NCI-H1105 treated with DMSO at 0.1 percent for 48 hours (cell line): ENCODE measurements at places on chromosomes 3 and 15.

DNA sequence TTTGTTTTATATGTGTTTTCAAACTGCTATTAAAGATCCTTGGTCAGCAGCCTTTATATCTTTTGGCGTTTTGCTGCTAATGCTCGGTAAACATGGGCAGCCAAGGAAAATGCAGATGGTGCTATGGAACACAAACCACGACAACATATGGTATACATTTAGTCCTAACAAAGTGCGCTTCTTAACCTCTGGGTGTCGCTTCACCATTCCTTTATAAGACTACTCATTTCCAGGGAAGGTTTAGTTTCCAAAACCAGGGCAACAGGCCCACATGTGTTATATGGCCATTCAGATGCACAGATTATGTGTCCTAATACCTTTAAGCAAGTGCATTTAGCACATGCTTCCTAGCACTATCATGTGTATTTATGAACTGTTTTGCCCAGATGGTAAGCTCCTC is 14.7 kb downstream of the SHOX2 start:
- DNase-seq, result no peak

GRCh38 chr3:110577854-110578253 is 493.8 kb upstream of the NECTIN3 start:
- no peak for DNase-seq

GRCh38 chr3:20128358-20128757 is 57.6 kb downstream of the SGO1 start:
- no peak for DNase-seq

GRCh38 chr3:29026286-29026685 is 254.6 kb upstream of the RBMS3 start:
- DNase-seq, result no peak

DNA sequence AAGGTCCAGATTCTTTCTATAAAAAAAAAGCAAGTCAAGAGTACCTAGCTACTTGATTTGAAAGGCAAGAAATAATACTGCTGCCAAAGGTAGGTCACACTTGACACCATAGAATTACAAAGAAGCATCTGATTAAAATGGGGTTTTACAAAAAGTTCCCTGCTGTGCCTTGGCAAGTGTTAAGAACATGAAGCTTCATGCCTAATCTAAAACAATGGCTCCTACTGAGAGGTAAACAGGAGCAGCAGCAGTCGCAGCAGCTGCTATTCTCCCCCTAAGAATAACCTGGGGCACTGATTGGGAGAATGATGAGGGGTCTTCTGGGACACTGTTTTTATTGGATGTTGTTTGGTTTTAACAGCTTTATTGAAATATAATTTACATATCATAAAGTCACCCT is 14.1 kb downstream of the UBP1 start:
- DNase-seq, result no peak

DNA sequence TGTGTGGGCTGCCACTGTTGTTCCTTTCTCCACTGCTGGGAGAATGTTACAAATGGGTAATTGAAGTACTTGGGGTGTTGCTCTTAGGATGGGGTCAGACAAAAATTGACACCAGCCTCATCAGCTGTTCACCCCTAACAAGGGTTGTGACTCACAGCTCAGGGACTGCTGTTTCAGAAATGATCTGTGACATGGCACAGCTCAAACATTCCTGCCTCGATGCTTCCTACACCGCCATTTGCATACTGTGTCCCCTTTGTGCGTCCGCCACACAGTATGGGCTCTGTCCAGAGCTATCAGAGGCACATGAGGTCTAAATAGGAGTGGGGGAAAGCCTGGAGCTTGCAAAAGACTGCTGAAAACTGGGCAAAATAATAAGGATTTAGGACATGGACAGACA is 43.9 kb downstream of the CCNL1 start:
- no peak for DNase-seq

GRCh38 chr3:54957711-54958110 is 29.9 kb upstream of the LRTM1 start:
- DNase-seq, result no peak

GRCh38 chr15:31230630-31231485 is 95.8 kb upstream of the KLF13 start:
- DNase-seq, result no peak

DNA sequence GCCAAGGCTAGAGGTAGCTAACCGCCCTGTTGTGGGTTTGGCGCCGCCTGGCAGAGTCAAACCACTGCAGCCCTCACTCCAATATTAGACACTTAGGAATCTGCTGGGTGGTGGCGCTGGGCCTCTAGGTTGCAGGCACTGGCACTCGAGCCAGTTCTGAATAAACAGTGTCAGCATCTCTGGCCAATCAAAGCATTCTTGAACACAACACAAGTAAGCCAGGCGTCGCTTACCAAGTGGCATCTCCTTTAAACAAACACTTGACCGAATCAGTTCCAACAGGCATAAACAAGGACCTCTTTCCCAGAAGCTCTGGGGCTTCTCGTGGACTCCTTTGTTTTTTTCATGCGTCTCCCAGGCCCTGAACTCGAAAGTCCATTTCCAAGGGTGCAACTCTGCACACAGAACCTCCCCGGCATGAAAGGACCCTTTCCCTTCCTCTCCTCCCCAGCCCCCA is 82.3 kb downstream of the LRIG1 start:
- no peak for DNase-seq

GRCh38 chr3:45417930-45418847 is 29.8 kb downstream of the LARS2 start:
- peak; percentile 86 for DNase-seq

- DNase-seq, result no peak
Measured at GRCh38 chr3:58555203-58555602, 18.2 kb upstream of the ACOX2 start.

- DNase-seq, result peak; percentile 76
Measured at GRCh38 chr3:194364652-194365434, 4.7 kb downstream of the LRRC15 start.

DNA sequence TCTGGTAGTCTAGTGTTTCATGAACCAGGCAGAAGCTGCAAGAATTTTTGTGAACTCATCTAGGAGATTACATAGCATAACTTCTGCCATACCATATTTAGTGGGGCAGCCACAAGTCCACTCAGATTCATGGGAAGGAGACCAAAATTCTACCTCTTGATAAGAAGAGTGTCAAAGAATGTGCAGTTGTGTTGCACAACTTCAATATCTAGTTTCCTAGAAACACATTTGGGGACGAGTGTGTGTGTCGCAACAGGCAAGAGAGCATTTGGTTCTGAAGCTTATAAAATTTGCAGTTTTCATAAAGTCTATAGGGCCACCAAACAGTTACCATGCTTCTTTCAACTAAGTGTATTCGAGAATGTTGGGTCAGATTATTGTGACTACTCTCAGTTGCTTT is 115.3 kb downstream of the KCNH8 start:
- DNase-seq, result no peak

DNA sequence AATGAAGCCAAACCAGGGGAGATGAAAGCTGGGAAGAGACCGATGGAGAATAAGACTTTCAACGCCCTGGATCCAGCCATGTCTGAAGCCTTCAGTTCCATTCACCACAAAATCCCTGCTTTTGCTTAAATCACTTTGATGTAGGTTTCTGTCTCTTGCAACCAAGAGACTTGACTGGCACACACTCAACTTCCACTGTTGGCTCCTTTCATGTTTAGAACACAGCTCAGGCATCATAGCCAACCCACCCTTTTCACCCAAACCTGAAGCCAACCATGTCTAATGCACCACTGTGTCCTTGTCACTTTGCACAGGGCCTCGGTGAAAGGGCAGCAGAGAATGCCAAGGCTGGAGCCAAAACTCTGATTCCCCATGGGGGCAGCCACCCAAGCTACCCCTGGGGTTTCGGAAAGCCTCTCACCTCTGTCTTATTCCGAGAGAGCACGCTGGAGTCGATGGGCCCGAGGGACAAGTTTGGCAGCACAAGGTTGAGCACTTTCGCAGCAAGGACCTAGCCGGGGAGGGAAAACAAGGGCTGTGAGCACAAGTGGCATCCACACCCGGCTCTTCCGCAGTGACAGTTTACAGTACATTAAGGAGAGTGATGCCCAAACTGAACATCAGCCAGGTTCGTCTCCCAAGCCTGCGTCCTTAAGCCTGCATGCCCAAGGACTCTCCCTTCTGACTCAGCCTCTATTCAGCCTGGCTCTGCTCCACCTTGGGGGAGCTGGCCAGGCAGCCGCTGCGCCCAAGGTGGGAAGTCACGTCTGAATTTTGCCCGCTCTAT is 37.6 kb downstream of the ABTB1 start:
- peak; percentile 26 for DNase-seq
